ENCODE measurements at places on chromosomes 1 and 21.
A peak's percentile ranks its signal among the peaks of the same experiment; 100 is the strongest.

DNA sequence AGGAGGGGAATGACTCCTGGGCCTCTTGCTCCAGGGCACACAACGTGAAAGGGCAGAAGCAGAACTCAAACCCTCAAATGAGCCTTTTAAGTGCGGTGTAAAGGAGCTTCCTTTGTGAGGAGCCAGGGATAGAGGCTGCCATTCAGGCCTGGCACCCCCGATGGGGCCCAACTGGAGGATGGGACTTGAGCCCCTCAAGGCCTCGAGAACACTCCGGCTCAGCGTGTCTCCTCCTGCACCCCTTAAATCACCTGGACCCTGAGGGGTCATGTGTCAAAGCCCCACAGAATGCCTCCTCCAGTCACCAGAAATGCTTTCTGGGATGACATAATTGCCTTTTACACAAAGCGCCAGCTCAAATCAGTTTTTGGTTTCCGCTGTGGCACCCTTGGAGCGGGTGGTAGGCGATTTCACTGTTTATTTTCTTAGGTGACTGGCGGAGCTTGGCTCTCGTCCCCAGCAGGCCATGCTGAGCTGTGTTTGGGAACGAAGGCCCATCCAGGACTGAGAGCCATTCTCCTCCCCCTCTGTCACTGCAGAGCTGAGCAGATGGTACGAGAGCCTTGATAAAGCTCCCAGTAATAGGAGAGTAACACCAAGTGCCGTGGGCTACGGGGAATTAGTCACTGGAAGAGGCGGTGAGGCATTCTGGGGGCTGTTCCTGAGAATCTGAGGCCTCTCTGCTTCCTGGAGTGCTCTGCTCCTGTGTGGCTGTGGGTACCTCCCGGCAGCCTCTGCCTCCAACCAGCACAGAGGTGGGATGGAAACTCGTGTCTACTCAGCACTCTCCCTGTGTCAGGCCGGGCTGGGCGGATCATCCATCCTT is 163.0 kb downstream of the GRIK3 start:
- no peak for DNase-seq

- DNase-seq: no peak
Observed at GRCh38 chr1:228307218-228308023, 99.2 kb downstream of the TRIM11 start.

GRCh38 chr1:17617787-17618557 is 78.5 kb downstream of the ARHGEF10L start:
- DNase-seq: peak; percentile 73

DNA sequence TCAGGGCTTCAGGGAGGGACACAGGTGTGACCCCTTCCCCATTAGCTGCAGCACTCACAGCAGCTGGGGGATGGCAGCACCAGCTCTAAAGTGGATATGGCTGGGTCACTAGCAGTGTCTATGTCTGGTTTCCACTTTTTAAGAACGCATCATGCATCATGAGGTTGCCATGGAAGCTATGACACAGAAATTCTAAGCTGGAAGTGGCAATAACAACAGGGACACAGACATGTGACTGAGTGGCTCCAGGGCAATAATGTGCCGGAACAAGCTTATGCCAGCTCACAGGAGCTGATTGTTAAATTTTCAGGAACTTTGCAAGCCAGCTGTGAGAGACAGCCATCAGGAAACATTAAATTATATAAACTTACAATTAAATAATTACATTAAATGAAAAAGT is 51.2 kb upstream of the NFASC start:
- DNase-seq: no peak

DNA sequence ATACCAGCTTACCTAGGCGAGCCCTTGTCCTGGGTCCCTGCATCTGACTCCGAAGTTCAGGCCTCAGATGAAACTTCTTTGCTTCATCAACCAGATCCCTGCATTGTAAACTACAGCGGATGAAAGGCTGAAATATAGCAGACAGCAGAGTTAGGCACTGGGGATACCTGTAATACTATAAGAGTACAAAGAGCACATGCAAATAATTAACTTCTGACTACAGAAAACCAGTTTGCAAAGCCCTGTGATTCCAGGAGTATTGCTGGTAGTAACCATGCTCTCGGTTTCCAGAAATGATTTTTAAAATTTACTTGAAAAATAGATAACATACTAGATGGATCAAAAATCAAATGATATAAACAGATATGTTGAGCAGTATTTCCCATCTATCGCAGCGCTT is 18.0 kb downstream of the KLHL12 start:
- no peak for DNase-seq

DNA sequence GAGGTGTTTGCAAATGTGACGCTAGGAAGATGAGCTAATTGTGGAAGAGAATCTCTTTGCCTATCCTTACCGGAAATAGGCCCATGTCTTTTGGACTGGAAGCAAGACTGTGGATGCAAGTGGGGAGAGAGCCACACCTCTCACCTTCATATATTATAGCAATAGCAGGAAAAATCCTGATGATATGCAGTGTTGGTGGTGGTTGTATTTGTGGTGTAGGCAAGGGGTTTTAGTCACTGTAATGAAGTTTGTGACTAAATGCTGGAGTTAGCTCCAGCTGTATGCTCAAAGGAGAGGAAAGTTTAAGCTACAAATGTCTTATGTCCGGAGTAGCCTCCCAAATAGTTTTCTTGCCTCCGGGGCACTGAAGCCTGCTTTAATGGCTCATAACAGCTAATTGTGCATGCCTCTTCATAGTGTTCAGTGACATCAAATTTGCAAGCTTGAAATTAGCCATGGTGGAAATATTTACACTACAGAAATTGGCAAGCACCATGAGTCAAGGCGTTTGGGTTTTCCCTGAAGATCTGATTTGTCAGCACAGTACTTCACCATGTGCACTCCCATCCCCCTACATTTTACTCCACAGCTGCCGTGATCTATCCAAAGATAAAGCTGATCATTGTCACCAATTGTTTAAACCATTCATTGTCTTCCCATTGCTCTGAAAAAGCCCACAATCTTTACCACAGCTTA is 102.6 kb upstream of the ZNF644 start:
- DNase-seq: no peak

Data from left cardiac atrium (tissue), 4 donors.